ENCODE measurements at places on chromosomes 11 and 22. TPM values are rescaled to one million over a fixed set of nuclear protein-coding genes. Genes with fewer than 3 reads are reported as not detected.

OR6A2 gene
- total RNA-seq: 0.05 TPM

YAP1 gene
- 1.1 TPM for total RNA-seq

SCN2B gene
- not detected for total RNA-seq

B4GALNT4 gene
- total RNA-seq: 5.2 TPM

SMIM35 gene
- total RNA-seq: not detected

OR10A2 gene
- not detected for total RNA-seq

CYTH4 gene
- total RNA-seq: 30.5 TPM

BDNF gene
- not detected for total RNA-seq

OR4A47 gene
- total RNA-seq: not detected

TRIM51 gene
- total RNA-seq: not detected

OMP gene
- total RNA-seq: not detected

SLC6A5 gene
- not detected for total RNA-seq

PITPNM1 gene
- 127 TPM for total RNA-seq

RGL4 gene
- 22.0 TPM for total RNA-seq

CLTCL1 gene
- total RNA-seq: 1.0 TPM

NXPE4 gene
- not detected for total RNA-seq

CCDC88B gene
- total RNA-seq: 53.2 TPM

OR4A16 gene
- total RNA-seq: not detected

TRIM48 gene
- total RNA-seq: not detected

MUC6 gene
- not detected for total RNA-seq

TLCD5 gene
- total RNA-seq: 2.2 TPM

CD3D gene
- total RNA-seq: 285 TPM

OR4A15 gene
- not detected for total RNA-seq

MAFF gene
- 2.8 TPM for total RNA-seq

LARGE1 gene
- total RNA-seq: 0.69 TPM

KCNC1 gene
- total RNA-seq: not detected

TSSK2 gene
- not detected for total RNA-seq

USH1C gene
- not detected for total RNA-seq

E2F8 gene
- total RNA-seq: 19.5 TPM

ZNF215 gene
- 1.1 TPM for total RNA-seq

OR51B5 gene
- total RNA-seq: not detected

CHEK1 gene
- total RNA-seq: 164 TPM
